Mesendoderm (in vitro differentiated cells): ENCODE measurements at places on chromosomes 12 and 14.

DNA sequence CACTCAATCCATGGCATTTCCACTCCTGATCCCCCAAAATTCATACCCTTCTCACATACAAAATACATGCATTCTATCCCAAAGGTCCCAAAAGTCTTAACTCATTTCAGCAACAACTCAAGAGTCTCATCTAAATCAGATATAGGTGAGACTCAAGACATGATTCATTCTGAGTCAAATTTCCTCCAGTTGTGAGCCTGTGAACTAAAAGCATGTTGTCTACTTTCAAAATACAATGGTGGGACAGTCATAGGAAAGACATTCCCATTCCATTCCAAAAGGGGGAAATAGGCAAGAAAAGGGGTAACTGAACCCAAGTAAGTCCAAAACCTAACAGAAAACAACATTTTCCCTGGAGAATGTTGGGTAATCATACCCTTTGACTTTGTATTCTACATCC is 103.3 kb downstream of the C12orf75 start:
- no peak for DNase-seq

- no peak for DNase-seq
Observed at GRCh38 chr12:78628491-78629100, 236.0 kb upstream of the SYT1 start.

DNA sequence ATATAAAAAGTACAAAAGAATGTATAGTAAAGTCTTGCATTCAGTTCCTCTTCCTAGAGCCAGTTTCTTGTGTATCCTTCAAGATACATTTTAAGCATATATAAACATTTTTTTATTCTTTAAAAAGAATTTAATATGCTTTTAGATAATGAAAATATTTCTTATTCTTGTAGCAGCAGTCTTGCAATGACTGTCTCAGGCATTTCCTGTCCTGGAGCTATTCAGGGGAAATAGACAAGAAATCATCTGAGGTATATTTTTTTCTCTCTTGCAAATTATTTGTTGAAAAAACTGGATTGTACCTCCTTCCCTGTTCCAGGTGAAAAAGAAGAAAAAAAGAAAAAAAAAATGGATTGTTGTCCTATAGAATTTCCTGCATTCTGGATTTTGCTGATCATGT is 17.0 kb upstream of the ERBB3 start:
- no peak for DNase-seq

DNA sequence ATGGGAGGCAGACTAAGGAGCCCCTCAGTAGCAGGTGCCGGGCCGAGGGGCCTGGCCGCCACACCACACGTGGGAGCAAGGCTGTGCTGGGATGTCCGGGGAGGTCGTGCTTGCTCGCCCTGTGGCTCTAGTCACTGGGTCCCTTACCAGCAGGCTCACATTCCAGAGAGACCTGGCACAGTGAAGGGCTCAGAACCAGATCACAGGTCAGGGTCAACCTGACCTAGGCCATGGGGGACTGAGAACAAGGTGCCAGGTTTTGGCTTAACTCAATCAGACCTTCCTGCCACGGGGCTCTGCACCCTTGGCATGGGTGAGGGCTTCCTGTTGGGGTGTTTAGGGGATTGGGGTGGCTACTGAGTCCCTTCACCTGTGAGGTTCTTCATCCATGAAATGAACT is 22.3 kb downstream of the DEGS2 start:
- no peak for DNase-seq

- no peak for DNase-seq
Observed at GRCh38 chr14:100844082-100844408, 18.1 kb downstream of the MEG3 start.

- no peak for DNase-seq
Observed at GRCh38 chr14:75165586-75166391, 10.6 kb downstream of the TMED10 start.

DNA sequence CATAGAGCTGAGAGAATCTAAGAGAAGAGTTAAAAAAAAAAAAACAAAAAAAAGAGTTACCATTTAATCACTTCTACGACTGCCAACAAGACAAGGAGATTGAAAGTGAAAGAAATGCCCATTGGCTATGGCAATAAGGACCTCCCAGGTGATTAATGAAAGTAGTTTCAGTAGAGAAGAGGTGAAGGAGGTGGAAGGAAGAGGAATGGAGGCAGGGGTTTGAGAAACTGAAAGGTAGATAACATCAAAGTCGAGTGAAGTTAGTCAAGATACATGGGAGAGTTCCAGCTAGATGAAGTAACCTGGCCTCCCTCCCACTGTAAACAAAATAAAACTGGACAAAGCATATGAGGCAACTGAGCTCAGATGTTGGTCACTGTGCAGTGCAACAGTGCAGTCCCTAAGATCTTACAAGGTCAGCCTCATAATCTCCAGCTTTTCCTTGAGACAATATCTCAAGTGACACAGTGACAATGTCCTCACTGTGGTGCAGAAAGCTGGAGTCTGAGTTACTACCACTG is 118.0 kb upstream of the CCDC198 start:
- DNase-seq: no peak

- DNase-seq: no peak
Observed at GRCh38 chr14:104239185-104239775, 100.9 kb downstream of the KIF26A start.
